ENCODE measurements at places on chromosomes 7 and 10.

GRCh38 chr7:133863362-133864061 is 263.6 kb upstream of the LRGUK start:
- no peak for DNase-seq
- no peaks in the 10 kb centered on the region for H3K36me3 ChIP-seq
- no peak overlapping the region for H3K27ac ChIP-seq
- no peaks in the 10 kb centered on the region for H3K27me3 ChIP-seq
- H3K4me3 ChIP-seq, result no peak overlapping the region

DNA sequence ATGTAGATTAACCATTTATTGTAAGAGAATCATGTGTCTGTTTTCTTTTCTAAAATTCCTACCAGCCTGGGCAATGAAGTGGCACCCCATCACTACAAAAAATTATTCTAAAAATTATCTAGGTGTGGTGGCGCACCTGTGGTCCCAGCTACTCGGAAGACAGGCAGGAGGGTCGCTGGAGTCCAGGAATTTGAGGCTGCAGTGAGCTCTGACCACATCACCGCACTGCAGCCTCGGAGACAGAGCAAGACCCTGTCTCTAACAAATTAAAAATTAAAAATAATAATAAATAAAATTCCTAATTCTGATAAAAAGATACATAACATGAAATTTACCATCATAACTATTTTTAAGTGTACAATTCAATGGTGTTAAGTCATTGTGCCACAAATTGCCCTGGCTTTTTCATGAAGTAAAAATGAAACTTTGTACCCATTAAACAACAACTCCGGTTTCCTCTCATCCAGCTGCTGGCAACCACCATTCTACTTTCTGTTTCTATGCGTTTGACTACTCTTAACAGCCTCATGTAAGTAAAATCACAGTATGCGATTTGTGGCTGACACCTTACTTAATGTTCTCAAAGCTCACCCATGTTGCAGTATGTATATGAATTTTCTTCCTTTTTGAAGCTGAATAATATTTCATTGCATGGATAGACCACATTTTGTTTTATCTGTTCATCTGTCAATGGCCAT is 20.6 kb upstream of the USP6NL start:
- H3K4me3 ChIP-seq, result no peak overlapping the region
- peak overlapping the region; percentile 25 for H3K27ac ChIP-seq
- no peaks in the 10 kb centered on the region for H3K27me3 ChIP-seq
- H3K36me3 ChIP-seq, result no peaks in the 10 kb centered on the region
- H3K4me1 ChIP-seq, result peaks cover 13% of the 10 kb centered on the region
- DNase-seq, result peak; percentile 88

DNA sequence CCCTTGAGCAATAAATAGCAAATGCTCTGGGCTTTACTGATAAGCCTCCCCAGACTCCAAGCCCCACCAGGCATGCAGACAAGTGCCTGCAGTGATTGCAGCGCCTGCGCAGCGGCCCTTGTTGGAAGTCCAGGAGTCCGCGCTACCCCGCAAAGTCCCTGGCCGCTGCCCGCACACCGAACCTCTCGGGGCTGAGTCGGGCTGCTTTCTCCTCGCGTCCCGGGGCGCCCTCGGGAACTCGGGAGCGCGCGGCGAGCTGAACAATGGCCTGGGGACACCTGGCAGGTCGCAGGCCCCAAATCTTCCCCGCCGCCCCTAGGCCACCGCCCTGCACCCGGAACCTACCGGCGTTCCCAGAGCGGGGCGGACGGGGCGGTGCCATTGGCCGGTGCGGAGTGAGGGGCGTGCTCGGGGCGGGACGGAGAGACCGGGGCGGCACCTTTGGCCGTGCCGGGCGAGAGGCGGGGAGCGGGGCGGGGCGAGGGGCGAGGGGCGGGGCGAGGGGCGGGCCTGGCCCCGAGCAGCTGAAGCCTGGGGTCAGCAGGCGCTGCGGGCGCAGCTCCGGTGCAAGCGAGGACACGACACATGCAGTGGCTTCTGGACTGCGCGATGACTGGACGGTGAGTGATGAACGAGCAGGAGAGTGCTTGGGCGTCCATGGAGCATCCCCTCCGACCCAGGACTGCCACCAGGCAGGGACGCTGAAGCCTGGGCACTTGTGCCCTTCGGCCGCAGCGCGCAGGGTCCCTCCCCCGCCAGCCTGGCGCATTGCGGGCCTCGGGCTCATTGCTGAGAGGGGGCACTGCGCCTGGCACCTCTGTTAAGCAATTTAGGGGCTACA is at the start of gene RASSF4:
Gene RASSF4, plus strand, starts transcription at position 556 of the 841 bp plus-strand sequence. CDS start 10,401 bp downstream, outside the sequence.
- no peaks in the 10 kb centered on the region for H3K36me3 ChIP-seq
- peak within 1 kb of the TSS; percentile 92 for H3K4me3 ChIP-seq

DNA sequence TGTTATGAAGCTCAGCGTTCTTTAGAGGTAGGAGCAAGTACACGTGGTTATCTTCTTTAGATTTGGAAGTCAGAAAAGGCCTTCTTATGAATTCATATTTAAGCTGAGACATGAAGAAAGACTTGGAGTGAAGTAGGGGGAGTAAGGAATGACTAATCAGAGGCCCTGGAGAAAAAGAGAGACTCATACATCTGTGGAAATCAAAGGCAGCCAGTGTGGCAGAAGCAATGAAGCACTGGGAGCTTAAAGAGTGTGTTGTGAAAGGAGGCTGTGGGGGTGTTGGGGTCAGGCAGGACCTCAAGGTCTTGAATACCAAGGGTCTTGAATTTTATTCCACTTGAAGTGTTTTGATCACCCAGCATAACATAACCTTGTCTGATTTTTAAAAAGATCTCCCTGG is 35.7 kb upstream of the FGL2 start:
- H3K27me3 ChIP-seq, result no peaks in the 10 kb centered on the region
- no peak overlapping the region for H3K27ac ChIP-seq
- no peak overlapping the region for H3K4me3 ChIP-seq
- no peaks in the 10 kb centered on the region for H3K36me3 ChIP-seq
- peaks cover 8% of the 10 kb centered on the region for H3K4me1 ChIP-seq

DNA sequence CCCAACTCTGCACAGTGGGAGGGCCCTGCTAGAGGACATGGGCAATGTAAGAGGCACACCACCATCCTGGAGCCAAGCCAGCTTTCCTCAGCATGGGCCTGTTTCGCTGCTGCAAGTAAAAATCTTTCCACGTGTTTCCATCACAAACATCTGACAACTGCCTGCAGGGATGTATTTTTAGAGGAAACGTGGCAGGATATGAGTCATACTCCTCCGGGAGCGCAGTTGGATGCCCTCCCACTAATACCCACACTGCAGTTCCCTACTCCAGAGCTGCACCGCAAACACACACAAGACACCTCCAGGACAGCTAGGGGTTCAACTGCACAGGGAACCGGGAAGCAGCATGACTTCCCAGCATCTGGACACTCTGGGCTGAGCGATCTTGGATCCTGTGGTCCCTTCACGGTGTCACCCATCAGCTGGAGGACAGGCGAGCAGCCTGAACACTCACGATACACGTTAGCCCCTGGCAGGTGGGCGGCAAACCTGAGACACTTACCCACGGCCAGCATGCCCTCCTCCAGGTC is 26.1 kb downstream of the PLAC9 start:
- H3K36me3 ChIP-seq, result peaks cover 27% of the 10 kb centered on the region
- DNase-seq, result no peak
- no peak overlapping the region for H3K27ac ChIP-seq
- peaks cover 5% of the 10 kb centered on the region for H3K4me1 ChIP-seq

DNA sequence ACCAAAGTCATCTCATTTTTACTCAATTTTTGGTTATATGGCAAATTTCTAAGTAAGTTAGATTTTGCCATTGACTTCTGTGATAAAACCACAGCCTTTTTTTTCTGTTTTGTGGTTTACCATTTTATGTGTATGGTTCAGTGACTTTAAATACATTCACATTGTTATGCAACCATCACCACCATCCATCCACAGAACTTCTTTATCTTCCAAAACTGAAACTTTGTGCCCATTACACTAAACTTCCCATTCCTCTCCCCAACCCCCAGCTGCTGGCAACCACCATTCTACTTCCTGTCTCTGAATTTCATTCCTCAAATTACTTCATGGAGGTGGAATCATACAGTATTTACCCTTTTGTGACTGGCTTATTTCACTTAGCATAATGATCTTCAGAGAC is 280.4 kb upstream of the TCERG1L start:
- no peak for DNase-seq
- no peak overlapping the region for H3K4me3 ChIP-seq
- H3K27ac ChIP-seq, result no peak overlapping the region
- H3K27me3 ChIP-seq, result no peaks in the 10 kb centered on the region
- no peaks in the 10 kb centered on the region for H3K4me1 ChIP-seq
- no peaks in the 10 kb centered on the region for H3K36me3 ChIP-seq

All from GM12878 (cell line).